ENCODE measurements at places on chromosomes 11 and 22. TPM values are rescaled to one million over a fixed set of nuclear protein-coding genes. Genes with fewer than 3 reads are reported as not detected.

The IRAG1 gene
- 12.1 TPM for polyA plus RNA-seq

The ARL2 gene
- 81.6 TPM for polyA plus RNA-seq

The SEZ6L gene
- 0.17 TPM for polyA plus RNA-seq

The APOA5 gene
- polyA plus RNA-seq, result not detected

The TKFC gene
- polyA plus RNA-seq, result 67.9 TPM

The CLDN5 gene
- 51.8 TPM for polyA plus RNA-seq

The CUL5 gene
- polyA plus RNA-seq, result 47.8 TPM

The OR8K5 gene
- polyA plus RNA-seq, result not detected

The OR8G1 gene
- not detected for polyA plus RNA-seq

The RGL4 gene
- polyA plus RNA-seq, result 3.1 TPM

The SYT7 gene
- 6.0 TPM for polyA plus RNA-seq

The SYT13 gene
- polyA plus RNA-seq, result 13.7 TPM

The LARGE1 gene
- polyA plus RNA-seq, result 24.9 TPM

The ELFN2 gene
- 0.92 TPM for polyA plus RNA-seq

The SCGB1D2 gene
- 1.7 TPM for polyA plus RNA-seq

The NEFH gene
- 7.8 TPM for polyA plus RNA-seq

The CYB5R2 gene
- polyA plus RNA-seq, result 28.1 TPM

The NRXN2 gene
- 22.8 TPM for polyA plus RNA-seq

The AGBL2 gene
- 13.9 TPM for polyA plus RNA-seq

The CD3G gene
- polyA plus RNA-seq, result 0.24 TPM

The KCNK7 gene
- 0.21 TPM for polyA plus RNA-seq

The AIFM3 gene
- polyA plus RNA-seq, result 1.3 TPM

The PTGDR2 gene
- 0.39 TPM for polyA plus RNA-seq

The OR5A1 gene
- not detected for polyA plus RNA-seq

Measured in left renal cortex interstitium (tissue), 4 donors.